Progenitor cell of endocrine pancreas (in vitro differentiated cells): ENCODE measurements at places on chromosomes 13 and 19.

GRCh38 chr19:16330806-16331690 is 6.4 kb downstream of the KLF2 start:
- no peak for DNase-seq

DNA sequence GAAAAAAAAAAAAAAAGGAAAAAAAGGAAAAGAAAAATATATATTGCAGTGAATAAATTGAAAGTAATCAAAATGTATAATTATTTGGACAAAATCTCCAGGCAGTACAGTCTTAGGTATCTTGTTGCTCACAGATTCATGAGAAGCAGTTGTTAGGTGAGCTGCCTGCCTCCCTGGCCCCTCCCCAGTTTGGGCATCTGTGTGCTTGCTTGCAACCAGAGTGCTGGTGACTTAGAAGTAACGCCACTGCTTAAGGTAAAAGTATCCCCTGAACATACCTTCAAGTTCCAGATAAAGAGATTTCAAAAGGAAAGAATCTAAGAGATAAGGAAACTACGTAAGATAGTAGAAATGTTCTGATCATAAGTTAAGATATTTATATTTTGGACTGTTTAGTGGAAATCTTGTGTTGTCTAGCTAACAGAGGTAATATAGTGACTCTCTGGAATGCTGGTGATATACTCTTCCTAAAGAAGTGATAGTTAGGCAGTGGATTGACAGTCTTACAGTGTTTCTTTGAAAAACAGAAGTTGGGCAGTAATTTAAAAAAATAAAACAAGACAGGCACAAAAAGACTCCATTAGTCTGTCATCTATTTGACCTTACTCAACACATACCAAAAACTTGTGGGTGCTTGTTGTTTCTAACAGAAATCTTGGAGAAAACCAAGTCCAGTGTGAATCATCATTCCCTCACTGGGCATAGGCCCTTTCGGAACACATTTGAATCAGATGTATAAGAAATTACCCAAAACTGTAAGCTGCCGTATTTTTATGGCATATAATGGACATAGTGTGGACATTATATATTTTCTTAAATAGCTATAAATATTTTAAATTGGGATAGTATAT is 38.3 kb upstream of the KCTD4 start:
- DNase-seq = no peak

DNA sequence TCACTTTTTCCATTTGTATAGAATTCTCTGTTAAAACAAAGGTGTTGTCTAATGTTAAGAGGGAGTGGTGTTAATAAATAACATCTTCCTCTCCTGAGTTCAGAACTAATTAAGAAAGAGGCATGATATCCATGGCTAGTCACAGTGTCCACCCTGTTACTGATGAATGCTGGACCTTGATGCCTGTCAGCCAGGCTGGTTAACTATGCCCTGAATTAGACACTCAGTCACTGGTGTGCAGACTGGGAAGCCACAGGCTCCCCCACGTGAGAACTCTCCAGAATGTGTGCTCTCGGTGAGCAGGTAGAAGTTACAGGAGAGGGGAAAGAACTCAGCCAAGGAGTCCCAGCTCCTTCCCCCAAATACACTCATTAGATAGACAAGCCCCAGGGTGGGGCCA is 56.1 kb upstream of the RNF113B start:
- DNase-seq = no peak

DNA sequence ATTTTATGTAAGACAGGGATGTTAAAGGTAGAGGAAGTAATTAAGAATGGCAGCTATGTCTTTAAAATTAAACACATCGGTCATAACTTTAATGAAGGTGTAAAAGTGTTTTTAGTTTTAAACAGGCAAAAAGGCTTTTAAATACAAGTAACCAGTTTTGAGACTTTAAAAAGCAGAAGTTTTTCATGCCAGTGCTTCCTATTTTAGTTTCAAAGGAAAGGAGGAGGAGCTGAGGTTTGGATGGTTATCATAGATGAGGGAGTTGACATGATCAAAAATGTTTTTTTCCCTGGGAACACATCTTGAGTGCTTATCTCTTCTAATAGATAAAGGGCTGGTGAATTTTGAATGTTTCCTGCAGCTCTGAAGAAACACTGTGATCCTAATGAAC is 42.9 kb downstream of the LRCH1 start:
- no peak for DNase-seq

GRCh38 chr19:2574478-2574931 is 98.6 kb downstream of the GADD45B start:
- DNase-seq = no peak

DNA sequence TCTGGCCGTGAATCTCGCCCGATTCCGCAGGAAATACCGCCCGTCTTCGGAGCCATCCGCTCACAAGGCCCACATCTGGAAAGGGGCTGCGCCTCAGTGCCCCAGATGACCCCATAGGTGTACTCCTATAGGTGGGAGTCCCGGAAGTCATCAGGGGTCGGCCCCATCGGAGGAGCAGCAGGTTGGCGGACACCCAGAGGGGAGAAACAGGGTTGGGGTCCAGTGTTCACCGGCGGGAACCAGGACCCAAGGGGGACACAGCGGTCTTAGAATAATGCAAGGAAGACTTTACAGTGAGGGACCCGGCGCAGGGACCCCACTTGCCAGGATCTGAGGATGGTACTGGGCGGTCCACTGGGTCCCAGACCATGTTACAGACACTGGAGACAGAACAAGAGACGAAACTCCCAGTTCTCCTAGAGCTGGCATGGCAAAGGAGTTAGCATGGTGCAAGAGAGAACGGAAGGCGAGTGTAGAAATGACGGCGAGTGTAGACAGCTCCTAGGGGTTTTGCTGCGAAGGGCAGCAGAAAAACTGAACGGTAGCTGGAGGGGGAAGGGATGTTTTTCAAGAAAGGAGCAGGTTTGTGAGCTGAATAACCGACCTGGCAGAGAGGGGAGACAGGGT is 4.2 kb upstream of the RGL3 start:
- DNase-seq = no peak

DNA sequence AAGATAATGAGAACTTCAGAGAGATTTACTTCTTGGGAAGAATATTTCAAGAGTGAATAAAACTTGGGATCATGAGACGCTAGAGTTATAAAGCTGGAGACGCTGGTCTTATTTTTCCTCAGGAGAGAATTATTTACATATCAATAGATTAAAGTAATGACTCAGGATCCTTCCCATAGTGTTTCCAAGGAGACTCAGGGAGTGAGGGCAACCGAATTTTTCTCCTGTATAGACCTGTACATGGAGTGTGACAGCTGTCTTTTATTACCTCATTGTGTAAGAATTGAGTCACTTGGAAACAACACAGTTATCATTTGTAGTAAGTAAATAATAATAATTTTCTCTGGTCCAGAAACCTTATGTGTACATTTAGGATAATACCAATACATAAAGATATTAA is 1905.5 kb downstream of the OLFM4 start:
- DNase-seq = no peak

GRCh38 chr19:49636233-49636932 is 3.6 kb downstream of the RRAS start:
- DNase-seq = no peak

- no peak for DNase-seq
These were observed 4.2 kb downstream of the TRAPPC6A start for GRCh38 chr19:45173816-45174215.

DNA sequence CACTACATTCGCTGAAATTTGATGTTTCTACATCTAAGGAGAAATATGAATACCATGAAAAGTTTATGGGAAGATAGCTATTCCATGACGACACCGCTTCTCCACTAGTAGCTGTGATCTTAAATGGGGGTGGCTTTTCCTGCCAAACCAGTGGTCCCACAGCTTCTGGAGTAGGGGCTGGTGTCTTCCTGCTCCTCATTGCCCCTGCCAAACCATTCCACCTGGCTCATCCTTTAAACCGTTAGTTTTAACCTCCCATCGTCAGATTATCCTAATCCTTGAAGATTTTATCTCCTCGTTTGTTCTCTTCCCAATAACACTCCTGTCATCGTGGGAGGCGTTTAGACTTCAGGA is 568 bp upstream of the ZNF230 start:
- no peak for DNase-seq

DNA sequence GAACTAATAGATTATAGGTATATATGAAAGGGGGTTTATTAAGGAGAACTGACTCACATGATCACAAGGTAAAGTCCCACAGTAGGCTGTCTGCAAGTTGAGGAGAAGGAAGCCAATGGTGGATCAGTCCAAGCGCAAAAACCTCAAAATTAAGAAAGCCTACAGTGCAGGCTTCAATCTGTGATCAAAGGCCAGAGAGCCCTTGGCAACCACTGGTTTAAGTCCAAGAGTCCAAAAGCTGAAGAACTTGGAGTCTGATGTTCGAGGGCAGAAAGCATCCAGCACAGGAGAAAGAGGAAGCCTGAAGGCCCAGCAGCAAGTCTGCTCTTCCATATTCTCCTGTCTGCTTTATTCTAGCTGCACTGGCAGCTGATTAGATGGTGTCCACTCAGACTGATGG is 721.3 kb upstream of the PCDH9 start:
- no peak for DNase-seq

GRCh38 chr13:30021611-30022010 is 171.2 kb upstream of the UBL3 start:
- DNase-seq = no peak

- no peak for DNase-seq
These were observed 24.6 kb downstream of the COL4A1 start for GRCh38 chr13:110282316-110282841.

DNA sequence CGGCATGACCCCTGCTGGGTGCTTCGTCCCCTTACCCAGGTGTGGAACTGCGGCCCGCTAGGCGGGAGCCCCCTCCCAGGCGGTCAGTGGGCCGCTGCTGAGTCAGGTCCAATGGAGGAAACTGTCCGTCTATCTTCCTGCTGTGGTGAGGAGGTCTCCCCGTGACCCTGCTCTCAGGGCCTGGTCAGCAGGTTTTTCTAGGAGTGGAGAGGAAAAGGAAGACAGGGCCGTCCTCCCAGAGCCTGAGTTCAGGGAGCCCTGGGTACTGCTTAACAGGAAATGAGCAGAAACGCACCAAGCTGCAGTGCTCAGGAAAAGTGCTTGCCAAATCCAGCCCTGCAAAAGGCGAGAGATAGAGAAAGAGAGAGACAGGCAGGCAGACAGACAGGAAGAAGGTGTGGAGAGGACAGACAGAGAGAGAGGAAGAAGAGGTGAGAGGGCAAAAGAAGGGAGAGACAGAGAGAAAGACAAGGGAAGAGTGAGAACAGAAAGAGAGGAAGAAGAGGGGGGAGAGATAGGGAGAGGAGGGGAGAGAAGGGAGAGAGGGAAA is 10.3 kb downstream of the SH3GL1 start:
- no peak for DNase-seq

- DNase-seq = no peak
These were observed 242.1 kb downstream of the FGF9 start for GRCh38 chr13:21913010-21913409.
